ENCODE measurements at places on chromosomes 6 and 20.
A peak's percentile ranks its signal among the peaks of the same experiment; 100 is the strongest.

DNA sequence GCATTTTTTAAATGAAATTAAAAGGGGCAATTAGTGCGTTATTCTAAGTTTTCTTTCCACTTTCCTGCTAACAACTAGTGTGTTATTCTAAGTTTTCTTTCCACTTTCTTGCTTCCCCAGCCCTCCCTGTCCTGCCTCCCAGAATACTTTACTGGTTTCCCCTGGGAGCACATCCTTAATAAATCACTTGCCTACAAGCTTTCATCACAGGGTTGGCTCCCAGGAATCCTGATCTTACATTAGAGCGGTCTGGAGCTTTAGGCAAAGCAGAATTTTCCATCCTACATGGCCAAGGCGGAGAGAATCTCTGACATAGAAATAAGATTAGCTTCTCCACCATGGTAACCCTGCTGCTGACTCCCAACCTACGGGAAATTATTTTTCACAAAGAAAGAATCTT, 150.4 kb downstream of the BFSP1 start:
- no peak for DNase-seq

DNA sequence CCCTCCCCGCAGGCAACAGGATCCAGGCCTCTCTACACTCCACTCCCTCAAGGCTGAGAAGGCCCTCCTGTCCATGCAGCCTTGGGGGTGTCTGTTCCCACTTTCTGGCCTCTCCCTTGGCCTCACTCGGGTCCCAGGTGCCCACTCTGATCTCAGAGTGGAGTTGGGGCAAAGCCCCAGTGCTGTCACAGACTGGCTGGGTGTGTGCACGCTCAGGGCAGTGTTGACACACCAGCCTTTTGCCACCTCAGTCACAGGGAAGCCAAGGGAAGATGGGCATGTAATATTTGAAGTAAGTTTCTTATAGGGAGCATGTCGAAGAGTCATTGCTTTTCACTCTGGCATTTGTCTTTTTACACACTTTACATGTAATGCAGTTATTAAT, 44.9 kb downstream of the HLA-DRA start:
- DNase-seq, result no peak

DNA sequence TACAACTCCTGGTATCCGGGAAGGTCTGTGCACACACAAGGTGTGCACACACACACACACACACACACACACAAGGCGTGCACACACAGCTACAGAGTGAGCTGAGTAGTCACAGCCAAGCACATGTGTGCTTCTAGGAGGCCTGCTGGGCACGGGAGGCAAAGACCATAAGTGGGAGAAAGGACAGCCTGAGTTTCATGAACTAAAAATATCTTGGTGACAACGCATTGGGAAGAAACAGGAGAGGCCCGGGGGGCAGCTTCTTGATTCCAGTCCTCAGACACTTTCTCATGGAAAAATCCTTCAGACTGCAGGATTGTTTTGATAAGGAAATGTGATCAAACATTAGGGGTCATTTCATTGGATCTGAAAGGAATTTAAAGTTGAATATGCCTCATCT, 2.6 kb downstream of the TRAF3IP2 start:
- DNase-seq, result peak; percentile 67

GRCh38 chr20:21339499-21339898, 36.4 kb downstream of the XRN2 start:
- DNase-seq, result no peak

DNA sequence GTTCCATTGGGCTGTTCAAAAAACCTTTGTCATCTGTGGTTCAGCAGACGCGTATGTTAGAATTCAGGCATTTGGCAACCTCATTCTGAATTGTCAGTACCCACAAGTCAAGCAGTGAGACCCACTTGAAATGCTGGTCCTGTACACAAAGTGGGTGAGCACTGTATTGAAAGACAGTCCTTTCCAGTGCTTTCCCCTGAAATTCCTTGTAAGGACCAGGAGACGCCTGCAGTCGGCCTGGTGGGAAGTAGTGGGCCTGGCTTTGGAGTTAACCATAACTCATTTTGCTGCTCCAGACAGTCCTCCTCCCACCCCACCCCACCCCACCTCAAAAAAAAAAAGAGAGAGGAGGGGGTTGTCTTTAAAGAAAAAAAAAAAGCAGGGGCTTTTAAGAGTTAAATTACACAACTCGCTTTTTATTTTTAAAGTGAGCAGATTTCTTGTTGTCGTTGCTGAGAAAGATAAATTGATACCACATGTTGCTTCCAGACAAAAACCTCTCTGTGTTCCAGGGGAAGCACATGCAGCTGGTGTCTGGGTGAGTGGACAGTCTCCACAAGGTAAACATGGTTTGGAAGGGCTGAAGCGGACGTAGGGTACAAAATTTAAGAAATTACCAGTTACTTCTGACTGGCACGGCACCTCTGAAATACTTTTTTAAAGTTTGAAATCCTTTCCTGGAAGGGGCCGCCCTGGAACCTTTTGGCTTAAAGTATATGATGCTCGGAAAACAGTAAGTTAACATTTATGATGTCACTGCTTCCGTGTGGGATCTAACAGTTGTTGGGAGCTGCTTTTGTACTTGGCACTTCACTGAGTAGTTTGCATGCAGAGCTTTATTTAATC, 95.3 kb downstream of the FOXO3 start:
- DNase-seq, result peak; percentile 70

DNA sequence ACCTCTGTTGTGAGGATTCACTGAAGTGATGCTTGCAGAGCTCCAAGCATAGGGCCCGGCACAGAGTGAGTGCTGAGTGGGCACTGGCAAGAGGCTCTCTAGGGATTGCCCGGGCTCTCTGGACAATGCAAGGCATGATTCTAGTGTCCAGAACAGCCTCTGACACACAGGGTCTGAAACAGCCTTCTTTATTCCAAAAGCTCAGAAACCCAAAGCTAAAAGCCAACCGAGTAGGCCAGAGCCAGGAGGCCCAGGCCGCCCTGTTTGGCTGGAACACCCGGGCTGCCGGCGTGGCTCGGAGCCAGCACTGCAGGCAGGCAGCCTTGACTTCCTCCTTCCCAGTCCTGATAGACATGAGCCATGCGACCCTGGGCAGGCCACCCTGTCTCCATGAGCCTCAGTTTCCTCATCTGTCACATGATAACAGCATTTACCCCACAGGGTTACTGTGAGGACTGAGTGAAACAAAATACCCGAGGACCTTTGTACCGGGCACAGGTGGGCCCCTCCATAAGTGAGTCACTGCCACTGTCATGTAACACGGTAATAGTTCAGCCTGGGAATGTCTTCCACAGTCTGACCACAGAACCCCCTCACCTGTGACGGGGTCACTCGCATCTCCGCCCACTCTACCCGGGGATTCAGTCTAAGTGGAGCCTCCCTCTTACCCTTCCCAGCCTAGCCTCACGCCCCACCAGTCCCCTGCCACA, 51.5 kb downstream of the PTPRT start:
- no peak for DNase-seq

DNA sequence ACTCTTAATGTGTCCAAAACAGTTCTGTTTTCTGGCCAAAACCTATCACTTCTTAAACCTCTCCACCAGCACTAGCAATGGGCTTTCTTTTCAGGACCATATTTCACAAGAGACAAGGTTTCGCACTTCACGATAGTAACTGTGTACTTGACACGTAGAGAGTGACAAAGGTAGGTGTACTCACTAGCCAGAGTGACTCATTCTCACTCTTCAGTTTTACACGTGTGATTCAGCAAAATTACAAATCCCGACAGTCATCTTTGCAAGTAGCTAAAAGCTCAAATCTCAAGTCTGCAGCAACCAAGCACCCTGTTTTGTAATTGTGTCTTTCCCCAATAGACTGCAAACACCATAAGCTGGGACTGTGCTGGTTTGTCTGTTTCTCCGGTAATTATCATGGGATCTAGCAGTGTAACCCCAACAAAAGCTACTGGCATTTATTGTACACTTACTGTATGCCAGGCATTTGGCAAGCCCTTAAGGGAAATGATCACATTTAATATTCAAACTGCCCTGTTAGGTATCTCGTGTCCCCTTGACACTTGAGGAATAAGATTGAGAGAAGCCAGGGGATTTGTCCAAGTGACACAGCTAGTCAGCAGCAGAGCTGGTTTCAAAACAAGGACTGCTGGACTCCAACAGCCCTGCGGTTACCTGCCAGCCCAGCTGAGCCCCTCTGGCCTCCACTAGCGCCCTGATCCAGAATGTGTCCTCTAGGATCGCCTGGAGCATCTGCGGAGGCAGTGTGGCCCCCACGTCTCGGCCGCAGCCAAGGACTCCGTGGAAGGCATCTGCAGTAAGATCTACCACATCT, 9.9 kb downstream of the PCIF1 start:
- no peak for DNase-seq

DNA sequence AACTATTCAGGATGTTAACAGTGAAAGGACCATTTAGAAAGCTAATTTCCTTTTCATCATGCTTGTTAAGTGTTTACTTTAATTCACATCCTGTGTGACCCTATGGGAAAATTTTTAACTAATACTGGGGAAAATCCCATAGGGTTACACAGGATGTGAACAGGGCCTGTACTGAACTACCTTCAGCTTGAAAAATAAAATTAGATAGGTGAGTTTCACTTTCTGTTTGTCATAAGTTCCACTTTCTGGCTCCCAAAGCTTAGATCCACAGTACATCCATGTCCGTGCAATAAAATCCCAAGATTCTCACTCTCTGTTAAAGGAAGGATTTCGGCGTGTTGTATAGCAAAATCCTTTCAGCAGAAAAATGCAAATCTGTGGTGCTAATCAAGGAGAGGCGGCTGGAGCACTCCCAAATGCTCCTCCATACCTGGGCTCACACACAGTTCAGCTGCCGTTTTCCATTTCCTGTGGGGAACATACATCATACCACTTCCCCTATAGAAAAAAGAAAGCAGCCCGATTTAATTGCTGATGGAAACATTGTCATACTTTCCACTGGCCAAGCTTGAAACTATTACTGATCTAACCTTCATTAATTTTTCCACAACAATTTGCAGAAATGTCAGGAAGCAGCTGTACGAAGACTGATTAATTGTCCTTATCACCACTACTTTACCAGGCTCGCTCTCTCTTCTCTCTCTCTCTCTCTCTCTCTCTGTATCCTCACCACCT, 125.2 kb downstream of the HIVEP2 start:
- no peak for DNase-seq

DNA sequence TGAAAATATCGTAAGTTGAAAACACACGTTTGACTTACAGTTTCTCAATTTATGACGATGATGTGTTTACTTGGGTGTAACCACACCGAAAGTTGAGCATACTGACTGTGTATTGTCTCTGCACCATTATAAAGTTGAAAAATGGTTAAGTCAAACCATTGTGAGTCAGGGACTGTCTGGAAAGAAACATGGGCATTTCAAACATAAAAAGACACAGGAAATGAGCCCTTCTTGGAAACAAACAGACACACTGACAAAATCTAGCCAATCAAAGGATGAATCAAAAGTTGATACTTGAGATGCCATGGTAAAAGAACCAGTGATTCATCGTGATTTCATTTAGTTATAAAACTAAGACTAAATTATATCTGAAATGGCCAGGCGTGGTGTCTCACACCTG, 5.3 kb downstream of the POPDC3 start:
- no peak for DNase-seq

DNA sequence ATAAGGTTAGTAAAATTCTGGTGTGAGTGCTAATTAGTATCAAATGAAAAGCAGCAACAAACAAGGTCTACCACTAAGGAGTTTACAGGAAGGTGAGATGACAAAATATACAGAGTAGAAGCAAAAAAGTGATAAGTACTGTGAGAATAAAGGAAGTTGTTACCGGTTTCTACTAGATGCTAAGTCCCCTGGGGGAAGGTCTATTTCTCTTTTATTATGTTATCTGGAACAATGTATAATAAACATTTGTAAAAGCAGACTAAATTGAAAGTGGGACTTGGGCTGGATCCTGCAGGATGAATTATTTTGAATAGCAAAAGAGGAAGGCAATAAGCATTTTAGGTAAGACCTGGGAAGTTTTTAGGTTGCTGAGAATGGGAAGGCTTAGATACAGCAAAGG, 158.7 kb upstream of the SLC22A16 start:
- DNase-seq, result no peak

- DNase-seq, result peak; percentile 50
These were observed 106.5 kb upstream of the LAMP5 start for GRCh38 chr20:9407805-9408421.

- DNase-seq, result no peak
These were observed 24.3 kb downstream of the HTR1E start for GRCh38 chr6:86961455-86962200.

DNA sequence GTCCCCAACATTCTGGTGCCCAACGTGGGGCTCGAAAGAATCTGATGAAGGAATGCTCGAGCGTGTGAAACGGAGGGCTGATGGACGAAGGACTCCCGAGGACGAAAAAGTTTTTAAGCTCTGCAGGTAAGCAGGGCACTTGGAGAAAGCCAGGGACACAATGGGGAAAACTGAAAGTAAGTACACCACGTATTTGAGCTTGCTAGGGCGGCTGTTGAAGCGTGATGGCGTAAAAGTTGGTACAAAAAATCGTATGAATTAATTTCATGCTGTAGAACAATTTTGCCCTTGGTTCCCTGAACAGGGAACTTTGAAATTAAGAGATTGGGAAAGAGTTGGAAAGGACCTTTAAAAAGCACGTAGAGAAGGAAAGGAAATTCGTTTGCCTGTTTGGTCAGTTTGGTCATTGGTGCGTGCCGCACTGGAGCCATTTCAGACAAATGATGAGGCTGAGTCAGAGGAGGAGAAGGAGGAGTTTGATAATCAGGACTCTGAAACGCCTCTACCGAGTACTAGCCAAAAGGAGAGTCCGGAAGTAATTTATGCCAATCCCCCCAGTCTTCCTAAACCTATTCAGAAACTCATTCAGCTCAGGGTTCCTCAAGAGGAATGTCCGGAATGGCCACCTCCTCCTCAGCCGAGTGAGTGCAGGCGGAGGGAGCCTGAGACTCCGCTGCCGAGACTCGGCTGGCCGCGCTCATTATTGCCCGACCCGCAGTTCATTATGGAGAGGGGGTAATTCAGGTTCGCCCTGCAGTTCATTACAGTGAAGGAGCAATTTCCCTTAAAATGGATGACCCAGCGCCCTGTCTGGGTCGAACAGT, 59.2 kb upstream of the PRSS16 start:
- no peak for DNase-seq

- DNase-seq, result no peak
These were observed 1.3 kb downstream of the HMGA1 start for GRCh38 chr6:34237722-34238584.

GRCh38 chr6:17709476-17709875, 2.8 kb upstream of the NUP153 start:
- DNase-seq, result no peak

- no peak for DNase-seq
These were observed 18.0 kb downstream of the JARID2 start for GRCh38 chr6:15263780-15264374.

- DNase-seq, result no peak
These were observed 92.8 kb upstream of the RNF217 start for GRCh38 chr6:124869416-124869815.

DNA sequence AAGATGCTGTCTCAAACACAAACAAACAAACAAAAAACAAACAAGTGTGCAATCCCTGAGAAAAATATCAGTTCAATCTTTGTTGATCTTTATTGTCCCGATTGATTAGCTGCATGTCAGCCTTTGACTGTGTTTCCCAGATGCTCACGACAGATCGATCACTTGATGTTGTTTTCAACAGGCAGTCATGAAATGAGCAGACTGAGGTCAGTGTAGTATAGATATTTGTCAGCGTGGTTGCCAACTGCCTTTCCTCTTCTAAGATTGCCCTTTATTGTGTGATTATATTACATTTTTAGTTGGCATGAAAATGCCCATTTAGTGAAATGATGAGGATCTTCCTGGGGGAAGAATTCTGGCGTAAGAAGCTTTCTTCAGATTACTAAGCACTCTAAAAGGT, 25.6 kb downstream of the UTRN start:
- no peak for DNase-seq

- DNase-seq, result peak; percentile 35
These were observed 83.6 kb upstream of the C20orf144 start for GRCh38 chr20:33578510-33578909.

All from smooth muscle cell of the brain vasculature (primary cell).